ENCODE measurements at places on chromosomes 16 and 17. TPM values are rescaled to one million over a fixed set of nuclear protein-coding genes. Genes with fewer than 3 reads are reported as not detected.

SHISA9 gene
- total RNA-seq = 0.27 TPM

KNOP1 gene
- 13.3 TPM for total RNA-seq

CHD9 gene
- 174 TPM for total RNA-seq

GRCh38 chr16:526181-527014 lies 1.1 kb upstream of the CAPN15 start:
- H3K36me3 ChIP-seq = no peaks in the 10 kb centered on the region
- DNase-seq = no peak
- H3K4me3 ChIP-seq = peak overlapping the region; percentile 80
- H3K27ac ChIP-seq = peak overlapping the region; percentile 99
- peaks cover 3% of the 10 kb centered on the region for H3K4me1 ChIP-seq
- H3K27me3 ChIP-seq = no peaks in the 10 kb centered on the region

DNA sequence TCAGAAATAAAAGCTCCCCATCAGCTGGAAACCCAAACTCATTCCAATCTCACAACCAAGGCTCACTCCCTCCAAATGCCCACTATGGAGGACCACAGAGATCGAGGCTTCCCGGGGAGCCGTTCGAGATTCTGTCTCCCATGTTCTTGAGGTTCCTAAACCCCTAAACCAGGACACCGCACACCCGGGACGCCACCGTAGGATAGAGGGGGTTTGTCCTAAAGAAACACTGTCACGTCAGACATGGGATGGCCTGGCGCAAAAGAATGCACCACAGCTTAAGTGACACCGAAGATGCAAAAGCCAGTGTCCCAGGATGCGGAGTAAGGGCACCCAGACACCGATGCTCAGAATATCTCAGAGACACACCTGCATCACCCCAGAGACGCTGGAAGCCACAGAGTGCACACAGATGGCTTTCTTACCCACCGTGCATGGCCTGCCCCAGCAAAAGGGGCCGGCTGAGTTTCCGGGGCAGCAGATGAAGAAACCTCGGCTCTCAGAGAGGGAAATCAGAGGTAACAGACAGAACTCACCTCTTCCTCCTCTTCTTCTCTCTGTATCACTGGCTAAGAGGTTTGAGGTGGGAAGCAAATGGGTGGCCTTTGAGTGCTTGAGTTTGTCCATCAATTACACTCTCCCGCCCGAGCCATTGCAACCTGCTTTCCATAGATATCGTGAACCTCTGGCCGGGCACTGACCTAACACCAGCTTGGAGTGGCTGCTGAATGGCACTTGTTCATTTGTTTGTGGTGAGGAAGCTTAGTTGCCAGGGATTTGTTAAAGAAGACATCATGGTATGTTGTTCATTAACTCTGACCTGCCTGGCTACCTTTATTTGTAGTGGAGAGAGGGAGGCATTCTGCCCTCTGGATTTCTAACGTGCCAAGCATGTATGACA lies 65.1 kb upstream of the TNRC6C start:
- no peak overlapping the region for H3K27ac ChIP-seq
- no peak for DNase-seq
- no peaks in the 10 kb centered on the region for H3K36me3 ChIP-seq
- no peaks in the 10 kb centered on the region for H3K4me1 ChIP-seq
- H3K4me3 ChIP-seq = no peak overlapping the region
- no peaks in the 10 kb centered on the region for H3K27me3 ChIP-seq

- H3K27ac ChIP-seq = no peak overlapping the region
- no peaks in the 10 kb centered on the region for H3K27me3 ChIP-seq
- H3K4me1 ChIP-seq = no peaks in the 10 kb centered on the region
- no peaks in the 10 kb centered on the region for H3K36me3 ChIP-seq
- no peak for DNase-seq
Measured at GRCh38 chr17:13078591-13079385, 61.0 kb upstream of the ELAC2 start.

DNA sequence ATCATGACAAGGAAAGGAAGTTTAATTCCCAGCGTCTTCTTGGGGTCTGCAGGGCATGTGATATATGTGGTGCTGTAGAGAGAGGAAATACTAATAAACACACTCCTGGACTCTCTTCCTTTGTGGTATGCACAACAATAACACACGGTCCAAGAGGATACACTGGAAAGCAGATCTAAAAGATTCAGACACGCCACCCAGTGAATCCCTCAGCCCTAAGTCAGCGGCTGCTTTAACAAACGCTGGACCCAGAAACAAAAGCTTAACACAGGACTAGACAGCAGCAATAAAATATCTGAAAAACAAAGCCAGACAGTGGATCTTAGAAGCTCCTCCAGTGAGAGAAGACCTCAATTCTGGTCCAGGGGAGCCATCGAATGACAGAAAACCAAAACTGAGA lies 13.1 kb downstream of the CFAP20 start:
- no peak overlapping the region for H3K4me3 ChIP-seq
- no peak for DNase-seq
- no peaks in the 10 kb centered on the region for H3K36me3 ChIP-seq
- peaks cover 10% of the 10 kb centered on the region for H3K4me1 ChIP-seq
- H3K27ac ChIP-seq = no peak overlapping the region

GRCh38 chr16:10494343-10495030 lies 85.9 kb downstream of the EMP2 start:
- H3K4me3 ChIP-seq = no peak overlapping the region
- H3K27me3 ChIP-seq = no peaks in the 10 kb centered on the region
- DNase-seq = no peak
- H3K27ac ChIP-seq = no peak overlapping the region
- no peaks in the 10 kb centered on the region for H3K4me1 ChIP-seq
